ENCODE measurements at places on chromosomes 2 and 18.
A peak's percentile ranks its signal among the peaks of the same experiment; 100 is the strongest.

DNA sequence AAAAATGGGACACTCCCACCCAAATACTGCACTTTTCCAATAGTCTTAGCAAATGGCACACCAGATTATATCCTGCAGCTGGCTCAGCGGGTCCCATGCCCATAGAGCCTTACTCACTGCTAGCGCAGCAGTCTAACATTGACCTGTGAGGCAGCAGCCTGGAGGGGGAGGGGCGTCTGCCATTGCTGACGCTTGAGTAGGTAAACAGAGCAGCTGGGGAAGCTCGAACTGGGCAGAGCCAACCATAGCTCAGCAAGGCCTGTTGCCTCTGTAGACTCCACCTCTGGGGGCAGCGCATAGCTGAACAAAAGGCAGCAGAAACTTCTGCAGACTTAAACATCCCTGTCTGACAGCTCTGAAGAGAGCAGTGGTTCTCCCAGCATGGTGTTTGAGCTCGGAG lies 110.4 kb downstream of the CTIF start:
- no peak for DNase-seq

DNA sequence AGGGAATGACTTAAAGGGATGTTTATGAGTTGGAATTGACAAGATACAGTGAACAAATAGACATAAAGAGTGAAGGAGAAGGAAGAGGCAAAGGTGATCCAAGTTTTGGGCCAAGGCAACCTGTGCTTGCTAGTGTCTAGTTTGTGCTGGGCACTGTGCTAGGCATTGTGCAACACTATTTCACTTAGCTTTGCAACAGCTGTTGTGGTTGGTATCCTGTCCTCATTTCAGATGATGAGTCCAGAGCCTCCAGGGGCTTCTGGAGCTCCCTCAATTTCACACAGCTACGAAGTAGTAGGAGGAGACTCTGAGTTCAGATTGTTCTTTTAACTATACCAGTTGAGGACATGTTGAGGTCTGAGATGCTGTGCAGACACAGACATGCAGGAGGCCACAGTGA lies 18.1 kb upstream of the LOXHD1 start:
- DNase-seq, result no peak

DNA sequence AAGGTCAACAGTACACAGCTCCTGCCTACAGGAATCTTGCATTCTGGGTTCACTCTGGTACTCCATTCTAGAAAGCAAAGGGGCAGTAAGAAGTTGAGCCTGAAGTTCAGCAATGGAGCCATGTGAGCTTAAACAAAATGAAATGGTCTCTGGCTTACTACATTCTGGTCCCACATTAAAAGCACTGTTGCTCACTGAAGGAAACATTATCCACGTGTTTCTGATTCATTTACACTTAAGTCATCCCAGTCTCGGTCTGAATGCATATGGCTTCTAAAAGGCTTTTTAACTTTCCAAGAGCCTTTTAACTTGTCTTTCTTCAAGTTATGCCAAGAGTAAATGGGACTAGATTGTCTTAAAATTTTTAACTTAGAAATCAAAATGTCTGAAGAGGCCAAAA lies 177.8 kb downstream of the LNPK start:
- DNase-seq, result no peak

GRCh38 chr2:236711440-236711839 lies 141.8 kb downstream of the ACKR3 start:
- no peak for DNase-seq

DNA sequence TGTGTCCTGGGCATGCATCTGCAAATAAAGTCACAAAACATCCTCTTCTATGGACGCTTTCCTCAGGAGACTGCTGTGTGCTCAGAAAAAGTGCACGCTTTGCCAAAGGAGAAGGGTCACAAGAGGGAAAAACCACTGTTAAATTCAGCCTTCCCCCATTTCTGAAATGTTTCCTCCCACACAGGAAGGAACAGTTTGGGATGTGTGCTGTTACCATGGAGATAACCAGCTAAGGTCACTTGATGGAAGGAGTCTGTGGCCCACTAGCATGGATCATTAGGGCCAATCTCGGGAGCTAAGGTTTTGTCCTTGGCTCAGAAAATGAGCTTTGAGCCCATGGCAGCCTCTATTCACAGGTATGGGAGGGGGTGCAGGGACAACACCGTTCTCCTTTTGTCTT lies 5.6 kb downstream of the KCNE4 start:
- no peak for DNase-seq

DNA sequence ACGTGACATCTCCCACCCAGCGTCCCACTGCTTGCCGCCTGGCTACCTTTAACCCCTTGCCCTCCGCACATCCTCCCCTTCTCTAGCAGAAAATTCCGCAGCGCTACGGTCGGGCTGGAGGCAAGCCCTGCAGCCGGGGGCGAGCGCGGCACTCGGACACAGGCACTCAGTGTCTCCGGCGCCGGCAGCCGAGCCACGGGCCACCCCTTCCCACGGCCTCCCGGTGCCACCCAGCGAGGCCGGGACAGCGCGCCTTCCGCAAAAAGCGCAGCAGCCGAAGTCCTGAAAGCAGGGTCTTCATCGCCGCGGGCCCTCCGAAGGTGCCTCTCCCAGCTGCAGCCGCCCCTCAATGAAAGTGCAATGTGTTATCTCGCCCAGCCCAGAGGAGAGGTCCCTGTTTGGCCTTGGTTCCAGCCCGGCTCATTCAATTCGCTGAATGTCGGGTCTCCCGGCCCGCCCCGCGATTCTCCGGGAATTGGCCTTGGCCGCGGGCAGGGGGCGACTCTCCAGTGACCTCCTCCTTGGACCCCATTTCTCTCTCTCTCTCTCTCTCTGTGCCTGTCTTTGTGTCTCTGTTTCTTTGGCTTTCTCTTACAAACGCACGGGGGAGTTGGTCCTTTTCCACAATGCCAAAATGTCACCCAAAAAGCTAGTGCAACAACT lies 1.1 kb downstream of the DLGAP1 start:
- DNase-seq, result no peak

DNA sequence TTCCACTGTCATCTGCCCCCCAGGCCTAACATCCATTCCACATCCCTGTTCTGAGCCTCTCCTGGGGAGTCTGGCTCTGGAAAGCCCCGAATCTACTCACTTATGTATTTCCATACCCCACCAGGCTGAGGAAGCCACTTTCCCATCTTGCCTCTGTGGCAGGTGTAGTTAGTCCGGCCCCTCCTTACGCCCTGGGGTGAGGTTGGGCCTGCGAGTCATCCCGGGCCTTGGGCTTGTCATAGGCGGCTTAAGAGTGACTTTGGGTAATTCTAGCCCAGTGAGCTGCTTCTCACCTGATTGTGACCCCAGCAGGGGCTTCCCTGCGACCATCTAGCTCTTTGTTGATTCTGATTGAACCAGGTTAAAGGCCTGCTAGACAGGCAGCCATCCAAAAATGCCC lies 21.1 kb downstream of the PCARE start:
- DNase-seq, result no peak

DNA sequence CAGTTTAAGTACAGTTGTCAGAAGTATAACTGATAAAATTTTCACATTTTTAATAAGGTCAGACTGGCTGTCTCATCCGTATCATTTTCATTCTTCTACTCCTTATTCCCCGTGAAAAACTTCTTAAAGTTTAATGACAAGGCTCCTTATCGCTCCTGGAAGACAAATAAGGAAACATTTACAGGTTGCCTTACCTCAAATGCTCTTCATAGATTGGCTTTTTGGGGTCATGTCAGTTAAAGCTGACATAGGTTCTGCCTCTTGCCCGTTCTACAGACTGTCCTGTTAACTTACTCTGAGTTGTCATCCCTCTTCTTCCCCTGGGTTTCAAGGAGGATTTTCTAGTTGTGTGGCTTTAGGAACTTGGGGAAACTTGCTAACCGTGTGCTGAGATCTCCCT lies 75.3 kb downstream of the TANC1 start:
- no peak for DNase-seq

GRCh38 chr18:49400398-49401072 lies 59.9 kb downstream of the DYM start:
- DNase-seq, result no peak

DNA sequence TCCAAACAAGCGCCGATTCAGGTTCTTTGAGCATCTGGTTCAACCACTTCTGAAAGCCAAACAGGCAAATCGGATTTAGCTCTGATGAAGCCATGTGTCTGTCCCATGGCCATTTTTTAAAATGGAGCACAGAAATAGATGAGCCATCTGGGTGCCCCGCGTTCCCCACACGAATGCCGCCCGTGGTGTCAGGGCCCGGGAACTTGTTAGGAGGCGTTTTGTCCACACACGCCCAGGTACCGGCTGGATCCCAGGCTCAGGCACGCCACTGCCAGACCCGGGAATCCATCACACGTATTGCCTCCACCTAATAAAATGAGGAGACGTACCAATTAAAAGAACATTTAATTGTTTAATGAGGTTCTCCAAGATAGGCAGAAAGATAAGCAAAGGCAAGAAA lies 374.4 kb upstream of the SALL3 start:
- DNase-seq, result no peak

- DNase-seq, result no peak
Measured at GRCh38 chr2:190352668-190353536, 9.5 kb downstream of the INPP1 start.

DNA sequence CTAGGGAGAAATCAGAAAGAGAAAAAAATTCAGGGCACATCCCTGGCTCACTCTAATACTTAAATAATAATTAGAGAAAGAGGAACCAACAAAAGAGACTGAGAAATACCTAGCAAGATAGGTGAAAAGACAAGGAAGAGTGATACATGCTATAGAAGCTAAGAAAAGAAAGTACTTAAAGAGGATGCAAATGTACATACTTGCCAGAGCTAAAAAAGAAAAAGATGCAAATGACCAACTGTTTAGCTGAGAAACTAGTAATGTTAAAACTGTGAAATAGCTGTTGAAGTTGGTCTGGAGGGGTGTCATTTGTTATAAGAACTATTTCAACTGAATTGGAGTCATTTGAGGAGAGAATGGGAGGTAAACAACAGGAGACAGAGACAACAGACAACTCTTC lies 412.2 kb downstream of the SPAG16 start:
- DNase-seq, result no peak

- DNase-seq, result no peak
Measured at GRCh38 chr2:25558262-25558661, 115.1 kb downstream of the DTNB start.

DNA sequence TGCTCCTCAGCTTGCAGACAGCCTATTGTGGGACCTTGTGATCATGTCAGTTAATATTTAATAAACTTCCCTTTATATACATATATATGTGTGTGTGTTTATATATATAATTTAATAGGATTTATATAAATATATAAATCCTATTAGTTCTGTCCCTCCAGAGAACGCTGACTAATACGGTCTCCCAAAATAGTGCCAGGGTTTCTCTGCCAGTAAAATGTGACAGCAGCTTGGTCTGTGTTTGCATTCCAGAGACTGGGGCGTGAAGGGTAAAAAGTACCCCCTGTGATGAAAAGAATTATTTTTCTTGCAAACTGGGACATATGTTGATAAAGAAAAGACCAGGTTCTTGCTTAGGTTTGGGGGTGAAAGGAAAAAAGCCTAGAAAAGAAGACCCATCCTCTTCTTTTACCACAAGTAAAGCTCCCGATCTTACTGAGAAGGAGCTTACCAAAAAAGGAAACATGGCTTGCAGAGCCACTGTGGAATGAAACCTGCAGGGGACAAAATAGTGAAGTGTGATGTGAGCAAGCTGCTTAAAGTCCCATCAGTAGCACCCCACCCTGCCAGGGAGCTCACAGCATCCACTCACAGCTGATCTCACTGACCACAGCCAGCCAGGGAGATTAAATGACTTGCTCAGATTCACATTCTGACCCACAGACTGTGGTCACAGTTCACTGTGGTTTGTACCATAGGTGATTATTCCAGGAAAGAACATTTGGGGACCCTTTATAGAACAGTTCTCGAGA lies 110.9 kb upstream of the RMP24 start:
- no peak for DNase-seq

- DNase-seq, result no peak
Measured at GRCh38 chr2:129891341-129892320, 87.8 kb upstream of the RAB6C start.

- no peak for DNase-seq
Measured at GRCh38 chr2:217512259-217512658, 490.5 kb downstream of the TNS1 start.

- DNase-seq, result peak; percentile 24
Measured at GRCh38 chr2:130391058-130391871, 35.4 kb downstream of the PTPN18 start.

- DNase-seq, result no peak
Measured at GRCh38 chr2:122451040-122451439, 695.6 kb downstream of the TSN start.

DNA sequence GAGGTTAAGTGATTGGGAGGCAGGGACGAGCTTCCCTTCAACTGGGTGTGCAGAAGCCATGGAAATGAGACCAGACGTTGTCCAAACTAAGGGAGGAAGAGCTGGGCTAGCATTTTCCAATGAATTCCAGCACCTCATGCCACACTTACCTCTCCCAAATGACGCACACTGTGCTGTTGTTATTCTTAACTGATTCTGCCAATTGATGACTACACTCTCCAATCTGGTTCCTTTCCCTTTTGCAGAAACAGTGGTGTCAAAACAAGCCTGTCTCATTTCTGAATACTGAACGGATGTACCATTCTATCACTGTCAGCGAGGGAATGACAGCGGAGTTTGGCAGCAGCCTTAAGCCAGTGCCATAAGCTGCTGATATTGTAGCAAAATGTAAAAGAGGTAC lies 380.5 kb upstream of the HNRNPA3 start:
- DNase-seq, result no peak
